ENCODE measurements at places on chromosomes 16 and 17.
A peak's percentile ranks its signal among the peaks of the same experiment; 100 is the strongest.

- no peak for DNase-seq
These were observed 1024.5 kb upstream of the RBFOX1 start for GRCh38 chr16:6308176-6308575.

DNA sequence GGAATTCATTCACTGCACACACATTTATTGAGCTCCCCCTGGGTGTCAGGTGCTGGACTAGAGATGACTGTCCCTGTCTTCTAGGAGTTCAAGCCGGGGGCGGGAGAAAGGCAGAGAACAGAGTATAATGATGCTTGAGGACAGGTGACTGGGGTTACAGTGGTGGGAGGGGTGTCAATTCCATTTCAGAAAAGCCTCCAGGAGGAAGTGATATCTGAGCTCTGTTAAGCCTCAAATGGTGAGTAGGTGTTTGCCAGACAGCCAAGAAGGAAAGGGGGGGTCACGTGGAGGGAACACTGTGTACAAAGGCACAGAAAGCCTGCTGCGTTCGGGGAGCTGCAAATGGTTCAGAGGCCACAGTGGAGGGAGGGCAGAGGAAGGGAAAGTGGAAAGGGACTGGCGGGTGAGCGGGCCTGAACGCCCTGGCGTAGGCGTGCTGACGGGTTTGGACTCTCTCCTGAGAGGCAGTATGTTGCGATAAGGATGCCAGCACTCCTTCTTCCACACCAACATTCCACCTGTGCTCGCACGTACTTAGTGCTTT, 9.7 kb upstream of the NXPH3 start:
- no peak for DNase-seq

GRCh38 chr17:13827118-13827517, 225.4 kb upstream of the HS3ST3A1 start:
- DNase-seq: no peak

GRCh38 chr17:80491478-80492342, 15.3 kb upstream of the NPTX1 start:
- DNase-seq: no peak

DNA sequence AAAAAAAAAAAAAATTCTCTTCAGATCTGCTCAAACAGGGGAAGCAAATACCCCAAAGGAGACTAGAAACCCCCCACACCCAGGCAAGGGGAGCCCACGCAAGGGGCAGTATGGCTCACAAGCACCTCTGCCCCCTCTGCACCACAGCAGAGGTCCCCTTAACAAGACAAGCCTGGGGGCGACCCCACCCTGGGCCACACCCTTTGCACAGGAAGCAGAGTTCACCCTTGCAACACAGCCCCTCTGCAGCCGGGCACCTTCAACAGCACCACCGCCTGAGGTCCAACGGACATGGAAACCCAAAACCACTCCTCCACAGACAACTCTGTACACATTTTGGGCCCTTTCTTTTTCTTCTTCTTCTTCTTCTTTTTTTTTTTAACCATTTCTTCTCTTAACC, 12.8 kb downstream of the AXIN1 start:
- DNase-seq: no peak

GRCh38 chr17:4607773-4608187, 23.5 kb downstream of the SMTNL2 start:
- no peak for DNase-seq

DNA sequence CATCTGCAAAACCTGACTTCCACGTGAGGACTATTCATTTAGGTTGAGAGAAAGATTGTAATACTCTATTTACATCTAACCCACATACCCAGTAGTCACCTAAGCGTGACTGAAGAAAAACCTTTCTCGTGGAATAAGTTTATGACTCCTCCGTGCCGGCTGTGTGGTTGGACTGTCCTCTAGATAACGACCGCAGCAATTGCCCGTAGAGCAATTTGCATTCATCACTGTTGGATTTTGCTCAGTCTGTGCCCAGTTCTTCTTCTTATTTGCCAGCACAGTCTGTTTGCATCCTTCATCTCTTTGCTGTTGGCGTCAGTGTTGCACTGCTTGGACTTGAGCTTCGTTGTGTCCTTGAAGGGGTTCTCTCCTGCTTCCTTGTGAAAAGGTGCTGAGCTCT, 131.3 kb downstream of the CYB561 start:
- no peak for DNase-seq

DNA sequence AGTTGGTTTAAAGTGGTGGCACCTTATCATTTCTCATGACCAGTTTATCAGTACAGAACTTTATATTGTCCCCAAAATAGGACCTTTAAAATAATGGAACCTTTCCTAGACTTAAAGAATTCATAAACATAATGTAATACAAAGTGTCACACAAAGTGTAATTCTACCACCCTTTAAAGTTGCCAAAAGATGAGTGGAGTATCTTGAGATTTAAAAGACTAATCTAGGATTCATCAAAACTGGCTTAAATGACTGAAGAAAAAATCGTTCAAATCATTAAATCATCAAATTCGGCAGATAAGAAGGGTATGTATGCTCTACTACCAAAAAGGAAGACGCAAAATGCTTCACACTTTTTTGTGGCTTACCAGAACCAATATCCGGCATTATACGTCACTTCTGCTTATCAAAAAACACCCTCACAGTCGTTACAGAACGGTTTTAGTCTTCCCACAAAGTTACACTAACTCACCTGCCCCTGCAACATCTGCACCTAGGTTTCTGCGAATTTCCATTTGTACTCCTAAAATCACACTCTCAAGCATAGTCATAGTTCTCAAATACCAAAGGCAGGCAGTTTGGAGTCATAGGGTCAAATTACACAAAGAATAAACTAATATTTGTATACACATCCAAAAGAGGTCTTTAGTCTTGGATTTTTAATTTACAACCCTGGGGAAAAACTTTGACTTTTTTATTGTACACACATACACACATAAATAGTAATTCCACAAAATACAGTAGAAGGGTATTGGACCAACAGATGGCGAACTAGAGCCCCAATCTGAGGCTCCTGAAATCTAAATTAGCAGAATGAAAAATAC, 1.4 kb upstream of the KANSL1 start:
- peak; percentile 39 for DNase-seq

GRCh38 chr17:69959283-69959682, 115.7 kb upstream of the KCNJ16 start:
- no peak for DNase-seq

- DNase-seq: no peak
These were observed 102.0 kb upstream of the PLCG2 start for GRCh38 chr16:81676883-81677737.

GRCh38 chr17:50565402-50566350, 5.2 kb downstream of the CACNA1G start:
- no peak for DNase-seq

DNA sequence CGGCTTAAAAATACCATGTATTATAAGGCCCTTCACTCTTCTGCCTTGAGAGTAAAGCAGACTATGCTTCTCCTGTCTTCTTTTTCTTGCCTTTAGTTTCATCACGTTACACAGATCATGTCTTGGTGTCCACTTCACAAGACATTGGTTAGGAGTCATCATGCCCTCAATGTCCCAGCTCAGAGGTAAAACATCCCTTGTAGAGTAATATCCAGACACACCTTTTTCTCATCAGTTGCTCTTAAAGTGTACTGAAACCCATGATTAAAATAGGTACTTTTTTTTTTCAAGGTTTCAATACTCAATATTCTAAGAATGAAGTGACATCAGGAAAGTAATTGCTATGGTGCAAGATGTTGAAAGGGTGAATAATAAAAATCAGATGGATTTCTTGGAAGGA, 267.8 kb downstream of the PMP22 start:
- no peak for DNase-seq

- no peak for DNase-seq
These were observed 679.3 kb upstream of the EEF2KMT start for GRCh38 chr16:5776876-5777275.

DNA sequence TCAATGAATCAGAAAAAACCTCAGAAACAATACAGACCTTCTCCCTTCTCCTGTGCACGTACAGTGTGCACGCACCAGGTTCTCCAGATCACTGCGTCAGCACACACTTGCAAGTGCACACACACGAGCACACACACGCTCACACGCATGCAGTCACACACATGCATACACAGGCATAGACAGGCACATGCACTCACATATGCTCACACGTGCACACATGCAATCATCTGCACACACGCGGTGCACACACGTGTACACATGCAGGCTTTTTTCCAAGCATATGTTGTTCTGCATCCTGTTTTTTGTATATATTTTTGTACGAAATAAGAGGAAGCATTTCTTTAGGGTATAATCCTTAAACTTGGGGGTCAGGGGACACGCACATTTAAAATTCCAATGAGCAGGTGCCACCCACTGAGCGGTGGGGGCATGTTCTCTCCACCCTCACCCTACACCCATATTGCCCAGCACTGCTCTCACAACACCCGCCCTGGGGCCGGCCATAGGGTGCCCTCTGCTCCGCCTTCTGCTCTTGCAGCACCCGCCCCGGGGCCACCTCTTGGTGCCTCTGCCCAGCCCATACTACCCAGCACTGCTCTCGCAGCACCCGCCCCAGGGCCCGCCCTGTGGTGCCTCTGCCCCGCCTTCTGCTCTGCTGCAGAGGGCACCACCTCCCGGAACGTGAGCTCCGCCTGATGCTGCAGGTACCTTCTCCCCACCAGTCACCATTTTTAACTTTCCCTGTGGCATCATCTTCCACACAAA, 20.9 kb downstream of the KLHDC4 start:
- no peak for DNase-seq

GRCh38 chr16:49365711-49366509, 7.7 kb upstream of the C16orf78 start:
- DNase-seq: no peak

DNA sequence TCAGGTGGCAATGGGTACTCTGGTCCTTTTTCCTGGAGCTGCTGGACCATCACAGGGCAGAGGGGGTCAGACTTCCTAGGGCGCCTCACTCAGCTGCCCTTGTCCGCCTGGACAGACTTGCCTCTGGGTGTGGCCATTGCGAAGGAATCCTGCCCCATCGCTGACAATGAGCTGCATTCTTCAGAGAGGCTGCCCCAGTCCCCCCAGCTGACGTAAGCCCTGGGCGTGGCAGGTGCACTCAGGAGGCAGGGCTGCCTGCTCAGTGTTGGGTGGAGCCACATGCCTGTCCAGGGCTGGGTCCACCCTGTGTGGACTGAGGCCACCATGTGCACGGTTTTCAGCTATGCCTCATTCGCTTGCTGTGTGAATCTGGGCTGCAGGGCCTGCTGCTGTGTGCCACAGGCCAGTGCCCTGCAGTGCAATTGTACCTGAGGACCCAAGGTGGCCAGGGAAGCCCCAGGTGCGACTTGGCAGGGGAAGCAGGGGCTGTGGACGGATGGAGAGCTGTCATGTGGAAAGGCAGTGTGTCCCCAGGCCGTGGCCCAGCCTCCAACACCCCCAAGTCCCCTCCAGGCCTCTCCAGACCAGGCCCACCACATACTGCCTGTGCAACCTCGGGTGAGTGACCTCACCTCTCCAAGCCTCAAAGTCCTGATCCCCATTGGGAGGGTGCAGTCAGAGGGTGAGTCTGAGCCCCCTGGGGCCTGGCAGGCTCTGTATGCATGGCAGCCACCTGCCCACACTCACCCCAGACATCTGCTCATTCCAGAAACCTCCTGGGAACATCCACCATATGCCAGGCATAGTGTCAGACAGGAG, 14.0 kb upstream of the MPRIP start:
- no peak for DNase-seq

- DNase-seq: no peak
These were observed 736 bp downstream of the SPATA20 start for GRCh38 chr17:50547736-50548083.

- DNase-seq: no peak
These were observed 64.7 kb downstream of the ADCY9 start for GRCh38 chr16:4051591-4051990.

- DNase-seq: no peak
These were observed 37.6 kb downstream of the CBFA2T3 start for GRCh38 chr16:88939245-88939971.

DNA sequence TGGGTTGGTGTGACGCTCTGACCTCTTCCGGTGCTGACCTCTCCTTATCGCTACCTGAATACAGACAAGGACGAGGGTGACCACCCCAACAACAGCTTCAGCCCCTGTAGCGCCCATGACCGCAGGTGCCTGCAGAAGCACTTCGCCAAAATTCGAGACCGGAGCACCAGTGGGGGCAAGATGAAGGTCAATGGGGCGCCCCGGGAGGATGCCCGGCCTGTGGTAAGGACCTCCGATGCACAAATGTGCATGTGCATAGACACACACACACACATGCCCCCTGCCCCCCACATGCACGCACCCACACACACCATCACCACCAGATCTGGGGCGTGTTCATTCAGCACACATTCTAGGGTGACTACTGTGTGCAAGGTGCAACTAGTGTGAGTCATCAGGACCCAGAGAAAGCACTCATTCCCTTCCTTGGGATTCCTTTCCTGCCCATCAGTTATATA, 9.7 kb downstream of the IGFBP4 start:
- DNase-seq: no peak

DNA sequence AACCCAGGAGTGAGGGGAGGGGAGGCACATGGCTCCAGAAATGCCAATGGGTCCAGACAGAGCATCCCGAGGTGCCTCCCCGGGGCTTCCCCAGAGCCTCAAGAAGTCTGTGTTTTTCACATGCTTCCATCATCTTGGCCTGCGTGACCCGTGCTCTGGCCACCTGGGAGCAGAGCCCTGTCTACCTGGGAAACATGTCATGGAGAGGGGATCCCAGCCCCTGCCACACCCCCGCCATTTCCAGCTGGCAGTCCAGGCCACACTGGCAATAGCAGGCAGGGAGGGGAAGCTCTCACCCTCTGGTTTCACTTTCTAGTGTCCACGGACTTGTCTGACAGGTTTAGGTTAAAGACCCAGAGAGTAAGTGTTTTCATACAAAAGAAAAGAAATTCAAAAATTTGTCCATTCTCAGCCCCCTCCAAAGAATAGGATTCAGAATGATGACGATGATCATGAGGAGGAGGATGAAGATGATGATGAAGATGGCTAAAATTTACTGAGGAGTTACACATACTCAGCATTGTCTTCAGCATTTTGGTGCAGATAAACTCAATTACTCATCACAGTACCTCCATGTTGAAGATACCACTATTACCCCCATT, 9.0 kb downstream of the SMIM5 start:
- no peak for DNase-seq

- DNase-seq: no peak
These were observed 141.9 kb downstream of the TMEM132E start for GRCh38 chr17:34721326-34721725.

- no peak for DNase-seq
These were observed 188.5 kb upstream of the CDH8 start for GRCh38 chr16:62224646-62225209.

DNA sequence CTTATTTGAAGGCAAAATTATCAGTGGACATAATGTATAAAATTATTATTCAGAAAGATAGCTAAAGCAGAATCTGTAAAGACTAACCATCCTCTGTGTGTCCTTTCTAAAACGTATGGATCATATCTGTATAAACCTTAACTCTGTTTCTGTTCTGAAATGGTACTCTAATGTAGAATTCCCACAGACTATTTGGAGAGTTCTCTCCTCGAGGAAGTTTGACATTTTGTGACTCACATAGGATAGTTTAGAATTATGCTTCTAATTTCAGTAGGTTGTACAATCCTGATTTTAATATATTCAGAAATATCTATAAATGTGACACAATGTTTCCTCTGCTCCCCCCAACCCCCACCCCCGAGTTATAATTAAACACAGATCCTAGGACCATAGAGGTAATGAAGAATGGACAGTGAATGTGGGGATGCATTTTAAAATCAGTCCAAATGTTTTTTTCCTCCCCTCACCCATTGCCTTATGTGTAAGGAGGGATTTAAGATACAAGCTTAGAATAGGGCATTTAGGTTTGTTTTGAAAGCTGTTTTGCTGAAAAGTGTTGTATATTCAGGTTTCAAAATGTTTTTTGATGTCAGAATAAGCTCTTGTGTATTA, 66.8 kb downstream of the BCAS3 start:
- no peak for DNase-seq

All from stimulated activated CD8-positive, alpha-beta memory T cell treated with anti-CD3 and anti-CD28 coated beads, Interleukin-4, amount 100 ng/mL, for 1 hour (primary cell).